Breast epithelium (tissue), 4 donors: ENCODE measurements at places on chromosomes 5 and 9. TPM values are rescaled to one million over a fixed set of nuclear protein-coding genes. Genes with fewer than 3 reads are reported as not detected.

GRCh38 chr9:105047742-105048041 lies 119.7 kb upstream of the ABCA1 start:
- no peak for DNase-seq

GRCh38 chr5:11197726-11198125 lies 436.7 kb upstream of the DAP start:
- no peak for DNase-seq

- no peak for DNase-seq
Measured at GRCh38 chr5:14749579-14750101, 85.1 kb downstream of the OTULIN start.

Gene ABLIM3
- total RNA-seq: 57.4 TPM
